NCI-H1417 treated with DMSO at 0.1 percent for 48 hours (cell line): ENCODE measurements at places on chromosomes 13 and 19.

DNA sequence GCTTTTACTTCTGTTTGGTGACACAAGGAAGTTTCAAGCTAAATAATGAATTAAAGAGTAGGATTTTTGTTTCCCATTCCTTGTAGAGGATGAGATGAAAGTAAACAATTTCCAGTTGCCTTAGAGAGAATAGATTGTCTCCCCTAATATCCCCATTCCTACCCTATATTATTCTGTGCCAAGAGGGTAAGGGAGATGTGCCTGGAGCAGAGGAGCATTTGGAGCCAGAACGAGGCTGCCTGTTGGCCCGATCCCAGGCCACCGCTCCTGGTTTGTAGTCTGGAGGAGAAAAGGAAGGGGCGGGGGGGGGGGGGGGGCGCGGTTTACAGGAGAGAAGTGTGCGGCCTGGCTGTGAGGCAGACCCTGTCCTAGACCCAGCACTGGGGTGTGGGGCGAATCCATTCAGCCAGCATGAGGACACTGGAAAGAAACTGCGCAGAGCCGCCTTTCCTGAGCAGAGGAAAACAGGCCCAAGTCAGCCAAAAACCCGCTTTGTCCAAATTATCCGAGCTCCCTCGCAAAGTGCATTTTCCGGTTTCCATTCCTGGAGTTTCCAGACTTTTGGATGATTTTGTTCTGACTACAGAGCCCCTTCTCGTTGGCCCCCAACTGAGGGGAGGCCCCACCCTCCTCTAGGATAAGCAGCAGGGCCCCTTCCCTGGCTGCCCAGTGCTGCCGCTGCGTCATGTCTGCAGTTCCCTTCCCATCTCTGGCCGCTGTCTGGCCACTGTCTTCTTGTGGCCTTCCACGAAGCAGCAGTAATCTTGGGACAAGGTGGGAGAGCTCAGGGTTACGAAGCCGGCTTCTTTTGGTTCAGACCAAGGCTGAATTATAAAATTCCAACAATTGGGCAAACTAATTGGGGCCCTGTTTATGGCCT lies 23.0 kb downstream of the NFIX start:
- no peak for DNase-seq

DNA sequence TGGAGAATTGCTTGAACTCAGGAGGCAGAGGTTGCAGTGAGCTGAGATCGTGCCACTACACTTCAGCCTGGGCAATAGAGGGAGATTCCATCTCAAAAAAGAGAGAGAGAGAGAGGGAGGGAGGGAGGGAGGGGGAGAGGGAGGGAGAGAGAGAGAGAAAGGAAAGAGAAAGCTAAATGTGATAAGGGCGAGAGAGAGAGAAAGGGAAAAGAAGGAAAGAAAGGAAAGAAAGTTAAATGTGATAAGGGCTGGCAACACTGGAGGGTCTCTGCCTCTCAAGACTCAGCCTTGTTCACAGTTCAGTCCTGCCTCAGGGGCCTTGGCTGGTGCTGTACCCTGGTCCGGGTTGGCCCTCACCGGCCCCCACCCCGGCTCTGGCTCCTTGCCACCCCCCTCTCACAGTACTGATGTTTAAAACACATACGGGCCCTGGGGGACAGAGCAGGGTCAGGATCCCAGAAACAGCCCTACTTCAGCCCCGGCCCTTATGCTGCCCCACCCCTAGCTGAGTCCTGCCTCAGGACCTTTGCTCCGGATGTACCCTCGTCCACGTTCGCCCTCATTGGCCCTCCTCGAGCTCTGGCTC lies 3.5 kb downstream of the MAP1S start:
- DNase-seq: no peak

DNA sequence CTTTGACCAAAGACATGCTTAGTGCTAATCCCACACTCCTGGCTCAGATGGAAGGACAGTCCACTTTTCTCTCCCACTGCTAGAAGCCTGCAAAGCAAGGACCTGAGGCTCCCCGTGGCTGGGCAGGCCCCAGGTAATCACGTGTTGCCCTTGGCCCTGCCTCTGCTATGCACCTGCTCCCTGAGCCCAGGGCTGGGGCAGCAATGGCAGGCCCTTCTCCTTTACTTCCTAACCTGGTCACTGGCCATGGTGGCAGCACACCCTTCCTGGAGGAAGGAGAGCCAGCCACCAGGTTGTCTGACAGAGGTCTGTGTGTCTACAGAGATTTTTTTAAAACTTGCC lies 27.9 kb upstream of the ZNF492 start:
- DNase-seq: no peak

- DNase-seq: no peak
Observed at GRCh38 chr13:28597641-28598040, 61.3 kb upstream of the POMP start.

DNA sequence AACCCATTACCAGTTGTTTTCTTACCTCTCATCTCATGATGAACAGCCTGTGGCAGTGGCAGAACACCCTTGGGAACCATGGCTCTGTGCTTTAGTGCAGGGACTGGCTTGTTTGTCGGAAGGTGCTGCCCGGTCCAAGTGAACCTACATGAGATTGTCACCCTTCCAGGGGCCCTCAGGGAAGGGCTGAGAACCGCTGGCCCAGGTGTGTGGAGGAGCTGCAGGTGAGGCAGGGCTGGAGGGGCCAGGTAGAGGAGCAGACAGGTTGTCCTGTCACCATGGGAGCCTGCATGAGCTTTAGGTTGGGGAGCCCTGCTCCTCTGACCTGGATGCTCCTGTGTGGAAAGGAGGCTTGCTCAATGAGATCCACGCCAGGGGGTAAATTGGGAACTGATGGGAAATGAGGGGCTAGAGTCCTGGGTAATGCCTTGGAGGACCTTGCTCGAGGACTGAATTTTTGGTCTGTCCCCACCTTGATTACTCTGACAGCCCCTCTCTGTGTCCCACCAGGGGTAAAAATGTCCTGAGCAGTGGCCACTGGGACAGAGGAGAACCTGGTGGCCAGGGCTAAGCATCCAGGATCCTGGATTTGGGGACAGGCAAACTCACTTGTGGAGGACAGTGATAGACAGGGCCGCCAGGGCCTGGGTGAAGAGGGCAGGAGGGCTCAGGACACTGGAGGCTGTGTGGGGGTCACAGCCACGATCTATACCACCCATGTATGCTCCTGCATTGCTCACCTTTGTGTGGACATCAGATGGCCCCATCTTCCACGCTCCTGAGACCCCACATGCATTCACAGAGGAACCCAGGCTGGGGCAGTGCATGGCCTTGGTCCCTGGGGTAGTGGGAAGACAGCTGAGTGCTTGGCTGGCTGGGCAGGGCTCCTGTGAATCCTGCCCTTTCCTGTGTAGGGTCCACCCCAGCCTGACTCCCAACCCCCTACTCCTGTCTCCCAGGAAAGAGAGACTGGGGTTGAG lies 24.1 kb upstream of the CEACAM1 start:
- DNase-seq: no peak

GRCh38 chr19:5271145-5271544 lies 69.5 kb downstream of the PTPRS start:
- DNase-seq: no peak

DNA sequence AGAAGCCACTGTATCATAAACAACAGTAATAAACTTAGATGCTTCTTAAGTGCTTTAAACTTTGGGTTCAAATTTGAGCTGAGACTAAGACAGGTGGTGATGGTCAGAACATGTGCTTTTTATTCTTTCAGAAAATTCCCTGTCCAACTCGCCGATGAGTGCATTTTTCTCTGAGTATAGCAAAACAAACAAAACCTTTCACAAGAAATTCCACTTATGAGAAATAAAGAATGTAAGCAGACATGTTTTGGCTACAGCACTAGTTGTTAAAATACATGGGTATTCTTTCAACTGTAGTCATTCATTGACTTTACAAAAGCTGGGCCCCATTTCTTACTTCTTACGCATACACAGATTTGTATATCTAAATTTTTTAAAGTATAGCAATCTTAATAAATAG lies 125.6 kb downstream of the SPRY2 start:
- no peak for DNase-seq

DNA sequence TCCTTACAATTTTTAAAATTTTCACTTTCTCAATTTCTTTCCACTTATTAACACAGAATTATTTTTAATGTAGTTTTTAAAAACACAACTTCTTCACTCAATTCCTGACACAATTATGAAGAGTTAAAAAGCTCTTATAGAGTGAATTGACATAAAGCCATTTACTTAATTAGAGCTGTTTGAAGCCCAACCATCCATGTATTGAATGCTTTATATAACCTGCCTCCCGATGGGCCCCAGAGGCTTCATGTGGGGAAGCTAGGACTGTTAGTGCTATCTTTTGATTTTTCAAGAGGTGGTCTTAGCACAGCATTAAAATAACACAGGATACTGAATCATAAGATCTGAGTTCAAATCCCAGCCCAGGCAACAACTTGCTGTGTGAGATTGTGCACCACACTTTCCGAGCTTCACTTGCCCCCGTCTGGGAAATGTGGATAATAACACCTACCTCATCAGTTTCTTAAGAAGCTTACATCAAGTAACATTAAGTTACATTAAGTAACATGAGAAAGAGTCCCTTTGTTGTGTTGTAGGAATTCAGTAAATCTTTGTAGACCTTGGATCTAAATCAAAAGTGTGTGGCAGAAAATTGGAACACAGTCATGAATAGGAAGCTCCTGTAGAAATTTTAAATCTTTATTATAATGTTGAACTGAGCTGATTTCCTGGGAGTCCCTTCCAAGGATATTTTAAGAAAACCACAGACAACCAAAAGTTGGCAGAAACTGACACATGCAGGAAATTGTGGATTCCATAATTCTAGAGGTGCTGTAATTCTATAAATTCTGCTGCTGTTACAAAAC lies 5.5 kb upstream of the ENOX1 start:
- no peak for DNase-seq

- no peak for DNase-seq
Observed at GRCh38 chr19:1293782-1294604, 8.3 kb downstream of the EFNA2 start.

GRCh38 chr19:2394054-2394441 lies 33.3 kb downstream of the TIMM13 start:
- DNase-seq: no peak

DNA sequence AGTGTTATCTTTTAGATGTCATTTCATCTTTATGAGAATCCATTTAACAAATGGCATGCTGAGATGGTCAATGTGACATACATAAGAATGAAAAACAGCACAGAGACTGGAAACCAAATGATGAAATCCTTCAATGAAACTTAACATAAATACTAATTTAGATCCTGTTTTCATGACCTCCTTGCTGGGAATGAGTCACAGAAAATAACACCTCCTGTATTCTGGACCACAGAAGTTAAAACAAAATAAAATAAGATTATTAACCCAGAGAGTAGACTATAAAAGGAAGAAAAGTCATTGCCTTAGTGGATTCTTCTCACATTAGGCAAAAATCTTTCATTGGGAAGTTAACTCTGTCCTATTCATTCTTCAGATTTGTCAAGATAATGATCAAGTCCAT lies 1.6 kb downstream of the DIAPH3 start:
- no peak for DNase-seq
